OCI-LY7 (cell line): ENCODE measurements at places on chromosomes 7 and 10. TPM values are rescaled to one million over a fixed set of nuclear protein-coding genes. Genes with fewer than 3 reads are reported as not detected.

The VWA2 gene
- total RNA-seq = not detected in 2 replicates

The PRRT4 gene
- not detected in 2 replicates for total RNA-seq

The FAM241B gene
- total RNA-seq = not detected in 2 replicates

DNA sequence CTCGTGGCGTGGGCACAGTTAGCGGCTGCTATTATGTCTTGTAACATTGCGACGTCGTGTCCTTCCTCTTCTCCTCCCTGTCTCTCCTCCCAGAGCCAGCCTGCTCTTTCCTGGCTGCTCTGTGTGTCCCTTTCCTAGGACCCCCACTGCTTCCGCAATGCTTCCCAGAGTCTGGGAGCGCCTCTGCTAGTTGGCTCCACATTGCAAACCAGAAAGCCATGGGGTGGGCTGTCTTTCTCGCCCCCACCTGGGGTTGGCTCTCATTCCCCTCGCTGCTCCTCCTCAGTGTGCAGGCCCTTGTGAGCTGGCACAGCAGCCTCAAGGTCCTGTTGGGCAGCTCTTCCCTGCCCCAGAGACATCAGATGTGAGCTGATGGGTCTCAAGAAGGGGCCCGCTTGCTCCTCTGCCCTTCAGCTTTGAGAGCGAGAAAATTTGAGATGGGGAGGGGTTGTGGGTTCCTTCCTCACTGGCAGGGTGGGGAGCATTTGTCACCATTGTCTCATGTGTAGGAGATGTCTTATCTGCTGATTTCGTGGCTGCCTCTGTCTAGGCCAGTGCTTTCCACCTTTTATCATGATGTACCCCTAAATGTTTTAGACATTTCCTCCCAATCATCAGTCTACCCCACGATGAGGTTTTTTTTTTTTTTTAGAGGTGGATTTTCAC is 3.3 kb downstream of the ADAMTS14 start:
- DNase-seq = no peak

- no peak for DNase-seq
Measured at GRCh38 chr7:98869027-98869596, 702 bp downstream of the TMEM130 start.

- DNase-seq = no peak
Measured at GRCh38 chr7:5266191-5267028, 16.3 kb upstream of the SLC29A4 start.

GRCh38 chr10:80528185-80528700 is 9.5 kb upstream of the SH2D4B start:
- no peak for DNase-seq

GRCh38 chr10:110794808-110795207 is 76.9 kb upstream of the PDCD4 start:
- DNase-seq = no peak

The ADAMTS14 gene
- 0.11 TPM in 1 of 2 replicates, not detected in the other for total RNA-seq

DNA sequence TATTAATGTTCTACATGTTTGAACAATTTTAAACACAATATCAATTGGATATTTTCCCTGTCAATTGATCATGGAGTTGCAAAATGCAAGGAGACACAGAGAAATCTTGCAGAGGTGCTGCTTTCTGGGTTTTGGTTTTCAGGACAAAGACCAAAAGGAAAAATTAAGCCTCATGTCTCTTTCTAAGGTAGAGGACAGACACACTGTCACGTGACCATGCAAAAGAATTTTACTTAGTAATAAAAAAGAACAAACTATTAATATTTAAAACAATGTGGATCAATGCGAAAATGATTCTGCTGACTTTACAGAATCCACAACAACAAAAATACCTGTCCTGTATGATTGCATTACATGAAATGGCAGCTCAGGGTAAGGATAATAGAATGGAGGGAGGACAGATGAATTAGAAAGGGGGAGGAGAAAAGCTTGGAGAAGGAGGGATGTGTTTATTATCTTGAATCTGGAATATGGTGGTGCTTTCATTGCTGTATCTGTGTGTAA is 493.7 kb upstream of the NUPR2 start:
- DNase-seq = no peak

DNA sequence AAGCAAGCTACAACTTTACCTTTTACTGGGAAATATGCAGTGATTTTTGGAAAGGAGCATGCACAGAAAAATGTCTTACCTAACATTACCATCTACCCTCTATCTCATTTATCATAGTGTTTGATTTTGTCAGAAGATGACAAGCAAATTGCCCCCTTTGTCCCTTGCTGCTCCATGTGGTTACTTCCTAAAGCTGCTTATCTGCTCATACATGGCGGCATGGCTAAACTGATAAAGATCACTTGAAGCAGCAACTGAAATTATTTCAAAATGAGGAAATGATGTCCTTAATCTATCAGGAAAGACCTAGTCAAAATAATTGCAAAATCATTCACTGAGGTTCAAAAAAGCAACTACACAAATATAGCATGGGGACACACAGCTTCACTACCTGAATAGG is 1198.5 kb upstream of the SORCS1 start:
- no peak for DNase-seq

- DNase-seq = peak; percentile 57
Measured at GRCh38 chr7:112422842-112423496, 27.3 kb upstream of the IFRD1 start.

The ECD gene
- 26.0 and 27.2 TPM in 2 replicates for total RNA-seq

DNA sequence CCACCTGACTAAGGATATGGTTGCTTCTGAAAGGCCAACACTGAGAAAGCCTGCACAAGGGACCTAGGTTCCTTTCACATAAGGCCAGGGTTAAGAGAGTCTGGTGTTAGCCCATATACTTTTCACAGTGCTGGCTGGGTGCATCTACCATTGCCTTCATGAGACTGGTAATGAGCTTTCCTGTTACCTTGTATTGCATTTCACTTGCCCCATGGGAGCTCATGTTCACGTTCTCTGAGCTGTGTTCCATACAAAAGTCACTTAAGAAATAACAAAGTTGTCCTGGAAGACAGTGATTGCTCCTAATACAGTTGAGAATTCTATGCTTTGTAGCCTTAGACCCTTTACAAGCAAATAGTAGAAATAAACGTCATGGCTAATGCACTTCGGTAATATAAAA is 337.8 kb upstream of the TEX47 start:
- no peak for DNase-seq

DNA sequence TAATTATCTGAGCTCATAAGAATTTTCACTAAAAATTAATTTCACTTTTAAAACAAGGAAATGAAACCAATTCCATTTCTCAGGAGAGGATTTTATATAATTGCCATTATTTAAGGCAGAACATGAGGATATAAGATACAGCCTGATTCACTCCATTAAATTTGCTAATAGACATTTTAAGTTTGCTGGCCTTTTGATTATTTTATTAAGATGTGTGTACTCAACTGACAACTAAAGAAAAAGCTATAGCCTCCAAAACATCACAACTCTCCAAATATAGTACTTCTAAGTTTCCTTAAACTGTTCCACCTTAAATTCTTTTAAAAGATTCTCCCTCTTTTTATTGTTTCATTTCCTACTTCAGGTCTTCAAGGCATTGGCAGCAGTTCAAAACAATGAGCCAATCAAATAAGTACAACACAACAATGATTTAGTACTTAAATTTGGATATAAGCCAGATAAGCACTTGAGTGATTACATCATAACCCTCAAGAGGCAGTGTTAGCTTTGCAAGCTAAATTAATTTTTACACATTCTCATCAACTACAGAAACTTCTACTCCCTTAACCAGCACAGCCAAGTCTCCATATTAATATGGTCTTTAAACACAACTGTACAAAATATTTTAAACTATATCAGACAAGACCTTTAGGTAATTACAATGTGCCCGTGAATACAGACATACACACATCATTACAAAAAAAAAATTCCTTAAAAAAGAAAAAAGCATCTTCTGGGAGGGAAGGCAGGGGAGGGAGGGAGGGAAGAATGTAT is 121.8 kb downstream of the KMT2C start:
- no peak for DNase-seq

GRCh38 chr10:110756876-110757275 is 112.7 kb downstream of the RBM20 start:
- DNase-seq = no peak

The MCU gene
- 9.4 and 17.6 TPM in 2 replicates for total RNA-seq

The COBL gene
- total RNA-seq = not detected in 2 replicates

GRCh38 chr7:77409739-77410547 is 6.2 kb downstream of the GSAP start:
- no peak for DNase-seq

DNA sequence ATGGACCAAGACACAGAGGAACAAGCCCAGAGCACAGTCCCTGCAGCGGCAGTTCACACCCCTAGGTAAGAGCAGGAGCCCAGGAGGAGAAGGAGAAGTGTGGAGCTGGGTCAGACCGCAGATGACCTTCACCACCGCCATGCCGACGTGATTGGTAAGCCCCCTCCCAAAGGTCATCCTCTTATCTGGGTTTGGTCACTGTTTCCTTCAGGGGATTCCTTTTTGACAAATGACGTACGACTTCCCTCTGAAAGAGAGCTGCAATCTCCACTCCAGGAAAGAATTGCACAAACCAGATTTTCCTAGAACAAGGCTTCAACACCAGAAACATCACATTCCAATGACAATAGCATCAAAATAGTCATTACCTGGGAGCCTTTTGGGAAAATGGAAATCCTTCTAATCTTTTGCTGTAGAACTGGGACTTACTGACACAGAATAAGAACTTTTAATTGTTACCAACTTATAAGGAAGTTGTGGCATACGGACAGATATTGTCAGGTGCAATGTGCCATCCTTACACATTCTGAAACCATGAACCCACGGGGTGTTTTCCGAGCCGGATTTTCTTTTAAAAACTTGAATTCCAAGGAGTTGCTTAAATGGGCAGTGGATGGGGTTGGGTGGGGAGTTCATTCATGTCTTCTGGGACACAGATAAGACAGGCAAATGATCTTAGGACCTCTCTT is 20.8 kb upstream of the ADAM12 start:
- DNase-seq = no peak

The RSU1 gene
- 31.1 and 34.8 TPM in 2 replicates for total RNA-seq

DNA sequence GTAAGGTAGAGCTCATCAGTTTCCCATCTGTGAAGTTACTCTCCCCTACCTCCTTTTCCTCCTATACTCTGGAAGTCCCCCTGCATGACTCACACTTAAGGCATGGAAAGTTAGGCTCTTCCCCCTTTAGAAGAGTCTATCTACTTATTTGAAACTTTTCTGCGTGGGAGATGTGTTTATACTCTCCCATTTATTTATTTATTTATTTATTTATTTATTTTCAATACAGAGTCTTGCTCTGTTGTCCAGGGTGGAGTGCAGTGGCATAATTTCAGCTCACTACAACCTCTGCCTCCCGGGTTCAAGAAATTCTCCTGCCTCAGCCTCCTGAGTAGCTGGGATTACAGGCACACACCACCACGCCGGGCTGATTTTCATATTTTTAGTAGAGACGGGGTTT is 107.5 kb upstream of the JCAD start:
- no peak for DNase-seq

DNA sequence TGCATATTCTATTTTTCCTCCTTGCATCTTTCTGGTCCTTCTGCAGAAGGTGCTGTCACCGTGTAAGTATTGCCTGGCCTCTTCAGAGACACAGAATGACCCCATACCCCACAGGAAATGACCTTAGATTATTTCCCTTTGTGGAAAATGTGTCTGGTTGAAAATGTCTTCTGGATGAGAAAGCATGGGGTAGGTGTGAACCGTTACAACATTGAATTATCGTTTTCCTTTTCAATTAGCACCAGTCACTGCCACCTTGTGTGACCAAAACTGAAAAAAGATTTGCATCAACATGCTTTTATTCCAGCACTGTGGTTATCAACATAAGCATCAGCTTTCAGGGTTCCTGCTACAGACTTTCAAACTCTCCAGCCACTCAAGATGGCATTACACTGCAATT is 58.0 kb upstream of the CELF2 start:
- no peak for DNase-seq

The GALNT17 gene
- total RNA-seq = not detected in 2 replicates

The EEF1AKMT2 gene
- total RNA-seq = 32.4 and 35.0 TPM in 2 replicates

The SLC26A3 gene
- not detected in 2 replicates for total RNA-seq

The CUZD1 gene
- 1.1 and 1.6 TPM in 2 replicates for total RNA-seq

- DNase-seq = no peak
Measured at GRCh38 chr10:69130251-69130650, 6.3 kb downstream of the VPS26A start.

DNA sequence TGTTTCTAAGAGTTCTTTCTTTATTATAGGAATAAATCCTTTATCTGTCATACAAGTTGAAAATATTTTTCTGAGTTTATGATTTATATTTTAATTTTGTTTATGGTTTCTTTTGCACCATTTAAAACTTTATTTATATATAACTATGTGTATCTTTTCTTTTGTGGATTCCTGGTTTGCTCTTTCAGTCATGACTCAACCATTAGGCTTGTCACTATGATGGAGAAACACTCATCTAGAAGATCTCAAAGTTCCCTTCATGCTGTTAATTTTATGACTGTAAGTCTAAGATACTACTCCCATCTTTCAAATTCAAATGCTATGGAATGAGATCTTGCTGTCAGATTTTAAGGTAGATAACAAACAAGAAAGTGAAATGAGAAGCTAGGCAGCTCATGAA is 199.5 kb downstream of the INHBA start:
- no peak for DNase-seq

GRCh38 chr7:83021032-83021431 is 141.7 kb downstream of the PCLO start:
- DNase-seq = no peak

DNA sequence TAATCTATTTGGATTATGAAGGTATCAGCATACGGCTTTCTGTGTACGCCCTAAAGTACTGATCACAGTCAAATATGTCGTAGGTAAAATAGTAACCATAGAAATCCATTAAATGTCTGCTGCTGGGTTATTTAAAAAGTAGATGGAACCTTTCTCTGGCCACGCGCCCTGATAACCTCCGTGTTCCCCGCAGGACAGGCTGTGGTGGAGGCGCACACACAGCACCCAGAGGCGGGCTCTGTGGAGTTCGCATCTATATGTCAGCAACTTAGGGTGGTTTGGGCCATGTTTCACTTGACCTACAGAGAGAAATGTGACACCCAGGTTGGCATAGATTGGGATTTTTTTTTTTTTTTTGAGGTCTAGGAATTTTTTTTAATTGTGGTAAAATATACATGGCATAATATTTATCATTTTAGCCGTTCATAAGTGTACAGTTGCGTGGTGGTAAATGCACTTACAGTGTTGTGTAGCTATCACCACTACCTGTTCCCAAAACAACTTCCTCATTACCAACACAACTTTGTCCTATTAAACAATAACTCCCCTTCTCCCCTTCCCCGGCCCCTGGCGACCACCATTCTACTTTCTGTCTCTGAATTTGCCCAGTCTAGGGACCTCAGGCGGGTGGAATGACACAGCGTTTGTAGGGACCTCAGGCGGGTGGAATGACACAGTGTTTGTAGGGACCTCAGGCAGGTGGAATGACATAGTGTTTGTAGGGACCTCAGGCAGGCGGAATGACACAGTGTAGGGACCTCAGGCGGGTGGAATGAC is 15.4 kb downstream of the PPP2R2D start:
- no peak for DNase-seq

DNA sequence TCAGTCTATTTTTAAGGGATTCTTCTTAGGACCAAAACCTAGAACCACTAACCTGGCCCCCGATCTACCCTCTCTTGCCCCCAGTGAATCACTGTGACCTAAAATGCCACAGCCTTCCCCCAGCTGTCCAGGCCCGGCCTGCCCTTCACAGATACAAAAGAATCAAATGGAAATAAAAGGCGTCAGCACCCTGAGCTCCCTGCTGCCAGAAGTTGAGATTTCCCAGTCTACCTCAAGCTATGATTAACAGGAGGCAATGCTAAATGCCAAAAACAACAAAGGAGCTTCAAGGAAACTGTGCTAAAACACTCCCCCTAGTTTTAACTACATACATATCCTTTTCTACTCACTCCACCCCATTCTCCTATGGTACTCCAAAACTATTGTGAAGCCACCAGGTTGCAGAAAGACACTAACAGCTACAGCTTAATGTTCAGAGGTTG is 67.8 kb downstream of the GSAP start:
- DNase-seq = no peak
